HFFc6 (cell line): ENCODE measurements at places on chromosomes 13 and 19.

DNA sequence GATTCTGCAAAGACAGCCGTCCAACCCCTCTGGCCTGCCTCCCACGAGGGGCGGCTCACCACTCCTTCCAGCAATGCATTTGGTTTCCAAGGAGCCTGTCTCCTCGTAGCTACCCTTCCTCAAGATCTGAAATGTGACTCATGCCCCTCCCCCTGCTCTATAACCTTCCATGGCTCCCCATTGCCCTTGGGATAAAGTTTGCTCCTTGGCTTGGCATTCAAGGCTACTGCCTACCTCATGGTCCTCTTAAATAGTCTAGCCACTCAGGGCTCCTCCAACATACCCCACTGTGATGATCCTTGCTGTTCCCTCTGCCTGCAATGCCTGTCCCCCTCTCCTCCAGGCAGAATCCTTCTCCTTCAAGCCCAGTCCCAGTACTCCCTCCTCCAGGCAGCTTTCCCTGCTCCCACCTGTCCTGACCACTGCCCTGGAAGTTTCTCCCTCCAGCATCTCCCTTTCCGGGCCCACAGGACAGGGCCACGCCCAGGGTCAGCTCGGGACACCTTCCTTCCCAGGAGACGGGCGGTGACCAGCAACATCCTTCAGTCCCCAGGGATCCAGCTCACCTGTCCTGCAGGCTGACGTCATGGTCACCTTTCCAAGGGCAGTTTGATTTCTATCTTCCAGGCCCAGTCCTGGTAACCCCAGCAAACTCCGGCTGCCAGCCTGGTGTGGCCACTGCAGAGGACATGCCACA lies 19.2 kb upstream of the SEMA6B start:
- DNase-seq = no peak

DNA sequence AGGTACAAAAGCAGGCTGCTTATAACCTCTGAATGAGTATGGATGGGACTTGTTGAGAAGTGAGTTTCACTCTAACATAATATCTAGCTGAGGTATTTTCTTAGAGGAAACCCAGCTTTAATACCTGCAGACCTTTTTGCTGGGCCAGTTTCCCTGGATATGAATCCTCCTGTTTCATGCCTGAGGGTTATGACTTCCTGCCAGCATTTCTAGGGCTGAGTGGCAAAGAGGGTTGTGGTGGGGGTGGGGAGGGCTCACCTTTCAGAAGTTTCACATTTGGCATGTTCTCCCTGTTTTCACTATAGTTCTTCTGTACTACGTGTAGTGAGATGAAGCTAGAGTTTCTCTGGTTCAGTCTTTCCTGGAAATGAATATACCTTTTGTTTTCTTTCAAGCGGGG lies 73.7 kb downstream of the LACC1 start:
- no peak for DNase-seq

DNA sequence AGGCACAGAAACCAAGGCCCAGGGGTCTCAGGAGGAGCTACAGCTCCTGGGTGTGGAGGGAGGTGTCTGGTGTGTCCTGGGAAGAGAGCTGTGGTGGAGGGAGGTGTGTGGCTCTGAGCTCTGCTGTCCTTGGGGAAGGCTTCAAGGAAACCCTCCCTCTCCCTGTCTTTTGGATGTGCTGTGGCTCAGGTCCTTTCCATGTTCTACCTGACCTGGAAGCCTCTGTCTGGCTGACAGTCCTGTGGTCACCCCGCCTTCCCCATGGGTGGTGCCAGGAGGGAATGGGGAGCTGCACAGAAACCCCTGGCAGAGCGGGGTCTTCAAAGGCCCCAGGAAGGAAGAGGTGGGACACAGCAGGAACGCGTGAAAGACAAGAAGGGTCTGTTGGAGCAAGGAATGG lies 617 bp upstream of the CEACAM7 start:
- DNase-seq = no peak

DNA sequence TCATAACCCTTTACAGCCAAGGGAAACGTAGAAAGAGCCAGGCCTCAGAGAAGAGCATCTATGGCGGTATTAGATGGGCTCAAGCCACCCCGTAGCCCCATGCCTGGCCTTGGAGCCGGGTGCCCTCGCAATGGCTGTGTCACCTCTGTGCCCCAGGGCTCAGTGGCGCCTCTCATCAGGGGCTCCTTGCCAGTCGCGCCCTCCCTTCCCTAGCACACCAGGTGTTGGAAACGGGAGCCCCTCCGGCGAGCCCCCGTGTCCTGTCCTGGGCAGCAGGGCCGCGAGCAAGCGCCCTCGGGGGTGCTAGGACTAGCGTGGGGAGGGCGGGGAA lies 453 bp downstream of the ZNF256 start:
- no peak for DNase-seq

DNA sequence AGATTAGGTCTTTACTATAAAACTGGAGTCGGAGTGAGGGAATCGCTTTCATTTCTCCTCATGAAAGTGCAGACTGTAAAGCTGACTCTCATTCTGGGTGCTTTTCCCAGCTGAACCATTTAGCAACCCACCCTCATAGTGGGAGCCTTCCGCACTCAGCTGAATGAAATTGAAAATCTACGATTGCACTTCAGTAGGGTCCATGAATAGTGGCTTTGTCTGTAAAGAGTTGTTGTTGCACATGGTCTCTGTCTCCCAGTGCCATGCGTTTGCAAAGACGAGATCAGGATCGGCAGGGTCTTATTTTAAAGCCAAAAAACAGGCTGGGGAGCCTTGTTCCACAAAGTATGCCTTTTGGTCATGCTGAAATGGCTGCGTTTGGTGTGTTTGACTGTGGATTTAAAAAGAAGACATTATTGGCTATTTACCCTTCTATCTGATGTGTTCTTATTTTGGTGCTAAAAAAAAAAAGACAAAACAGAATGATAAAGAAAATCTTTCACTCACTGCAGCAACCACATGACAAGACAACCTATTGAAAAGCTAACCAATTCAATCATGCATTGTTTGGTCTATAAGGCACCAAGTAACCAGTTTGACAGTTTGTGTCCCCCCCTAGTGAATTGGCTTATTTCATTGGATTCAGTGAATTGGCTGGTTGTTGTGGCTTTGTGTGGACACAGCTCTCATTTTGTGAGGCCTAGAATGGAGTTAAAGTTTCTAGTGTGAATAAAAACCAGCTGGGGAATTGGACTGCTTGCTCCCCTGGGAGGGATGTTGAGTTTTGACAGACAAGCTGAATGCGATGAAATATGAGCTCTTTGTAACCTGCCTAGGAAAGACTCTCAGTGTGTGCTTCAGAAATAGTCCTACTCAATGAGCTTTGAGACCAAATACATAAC lies 65.6 kb downstream of the ARHGAP35 start:
- no peak for DNase-seq

- peak; percentile 43 for DNase-seq
These were observed 24.2 kb downstream of the C19orf12 start for GRCh38 chr19:29690842-29691241.

GRCh38 chr19:43422000-43422688 lies 7.5 kb downstream of the TEX101 start:
- no peak for DNase-seq

GRCh38 chr13:73421310-73421912 lies 362.6 kb downstream of the KLF5 start:
- peak; percentile 22 for DNase-seq

GRCh38 chr13:30702006-30702405 lies 33.3 kb upstream of the ALOX5AP start:
- DNase-seq = no peak

- DNase-seq = no peak
These were observed 7.9 kb downstream of the TLE5 start for GRCh38 chr19:3054265-3054971.

DNA sequence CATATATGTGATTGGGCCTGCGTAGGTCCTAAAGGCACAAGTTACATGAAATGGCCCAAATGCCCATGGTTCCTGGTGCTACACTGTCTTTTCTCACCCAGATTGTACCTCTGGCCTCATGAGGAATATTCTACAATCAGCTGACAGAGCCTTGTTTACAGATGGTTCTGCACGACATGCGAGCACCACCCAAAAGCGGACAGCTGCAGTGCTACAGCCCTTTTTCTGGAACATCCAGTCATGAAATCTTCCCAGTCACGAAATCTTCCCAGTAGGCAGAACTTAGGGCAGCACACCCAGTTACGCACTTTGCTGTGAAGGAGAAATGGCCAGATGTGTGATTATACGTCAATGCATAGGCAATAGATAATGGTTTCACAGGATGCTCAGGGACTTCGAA lies 7.7 kb upstream of the ELF1 start:
- no peak for DNase-seq

- no peak for DNase-seq
These were observed 10.7 kb upstream of the CACNG6 start for GRCh38 chr19:53980539-53981375.

DNA sequence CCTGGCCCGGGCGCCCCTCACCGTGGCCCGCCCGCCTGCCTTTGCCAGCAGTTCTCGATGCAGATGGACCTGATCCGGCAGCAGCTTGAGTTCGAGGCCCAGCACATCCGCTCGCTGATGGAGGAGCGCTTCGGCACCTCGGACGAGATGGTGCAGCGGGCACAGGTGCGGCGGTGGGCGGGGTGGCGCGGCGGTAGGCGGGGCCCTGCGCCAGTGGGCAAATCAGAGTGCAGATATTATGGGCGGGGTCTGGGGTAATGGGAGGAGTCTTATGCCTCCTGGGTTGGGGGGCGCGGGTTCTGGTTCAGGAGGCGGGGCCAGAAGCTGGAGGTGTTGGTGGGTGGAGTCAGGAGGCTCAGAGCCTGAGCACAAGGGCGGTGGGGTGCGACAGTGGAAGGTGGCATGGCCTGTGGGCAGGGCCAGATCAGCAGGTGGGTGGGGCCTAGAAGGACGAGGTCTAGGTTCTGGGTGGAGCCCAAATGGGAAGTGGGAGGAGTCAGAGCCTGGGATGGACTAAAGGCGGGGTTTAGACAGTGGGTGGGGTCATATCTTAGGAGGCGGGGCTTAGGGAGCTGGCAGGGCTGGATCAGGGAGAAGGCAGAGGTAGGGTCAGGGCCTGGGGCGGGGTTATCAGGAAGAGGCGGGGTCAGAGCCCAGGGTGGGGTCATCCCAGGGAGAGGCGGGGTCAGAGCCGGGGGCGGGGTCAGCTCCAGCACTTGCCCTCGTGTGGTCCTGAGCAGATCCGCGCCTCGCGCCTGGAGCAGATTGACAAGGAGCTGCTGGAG lies 5.6 kb downstream of the APC2 start:
- peak; percentile 37 for DNase-seq

DNA sequence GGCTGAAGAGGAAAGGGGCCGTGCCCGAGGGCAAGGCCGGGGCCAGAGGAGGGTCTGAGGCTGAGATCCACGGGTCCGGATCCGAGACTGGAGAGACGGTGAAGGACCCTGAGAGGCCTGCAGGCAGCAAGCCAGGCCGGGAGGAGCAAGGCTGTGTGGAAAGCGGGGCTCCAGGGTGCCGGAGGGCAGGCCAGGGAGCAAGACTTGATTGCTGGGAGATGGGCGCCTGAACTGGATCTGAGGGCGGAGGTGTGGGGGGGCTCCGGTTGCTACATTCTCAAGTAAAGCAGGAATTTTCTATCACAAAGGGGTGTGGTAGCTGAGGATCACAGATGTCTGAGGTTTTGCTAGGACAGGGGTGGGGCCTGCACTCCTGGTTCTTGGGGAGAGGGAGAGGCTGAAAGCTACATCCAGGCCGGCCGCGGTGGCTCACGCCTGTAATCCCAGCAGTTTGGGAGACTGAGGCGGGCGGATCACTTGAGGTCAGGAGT lies 3.8 kb downstream of the MAMSTR start:
- no peak for DNase-seq

DNA sequence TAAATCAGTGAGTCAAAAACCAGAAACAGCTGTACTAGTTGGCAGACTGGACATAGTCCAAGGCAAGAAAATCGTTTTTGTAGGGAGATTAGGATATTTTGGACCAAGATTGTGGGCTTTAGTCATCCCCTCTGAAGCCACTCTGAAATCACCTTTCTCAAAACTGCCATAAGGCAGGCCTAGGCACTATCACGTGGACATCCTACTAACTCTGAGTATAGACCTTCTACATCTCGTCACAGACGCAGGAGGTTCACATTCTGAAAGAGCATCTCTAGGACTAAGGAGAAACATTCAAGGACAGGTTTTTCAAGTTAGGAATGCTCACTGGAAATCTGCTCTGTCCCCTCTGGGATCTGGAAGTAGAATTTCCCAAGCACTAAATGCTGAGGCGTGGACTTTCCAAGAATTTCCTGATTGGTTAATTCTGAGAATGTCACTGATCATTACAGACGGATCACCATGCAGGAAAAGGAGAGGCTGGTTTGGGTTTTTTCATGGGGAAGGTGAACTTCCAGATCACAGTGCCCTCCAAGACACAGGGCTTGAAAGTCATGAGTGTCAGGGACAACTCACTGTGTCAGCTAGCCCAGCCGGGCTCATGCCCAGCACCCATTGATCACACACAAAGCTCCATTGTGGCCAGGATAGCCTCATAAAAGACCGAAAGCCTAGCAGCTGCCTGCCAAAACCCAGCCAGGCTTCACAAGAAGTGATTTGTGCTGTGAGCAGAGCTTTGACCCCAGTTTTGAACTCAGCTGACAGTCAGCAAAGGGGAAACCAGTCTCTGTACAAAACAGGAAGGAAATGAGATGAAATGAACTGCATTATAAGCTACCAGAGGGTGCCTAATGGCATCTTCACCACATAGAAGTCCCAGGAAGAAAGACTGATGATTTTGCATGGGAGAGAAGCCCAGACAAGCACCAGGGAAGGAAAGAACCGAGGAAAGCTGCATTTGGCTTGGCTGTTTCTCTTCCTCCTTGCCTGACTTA lies 2.7 kb upstream of the RUBCNL start:
- no peak for DNase-seq

DNA sequence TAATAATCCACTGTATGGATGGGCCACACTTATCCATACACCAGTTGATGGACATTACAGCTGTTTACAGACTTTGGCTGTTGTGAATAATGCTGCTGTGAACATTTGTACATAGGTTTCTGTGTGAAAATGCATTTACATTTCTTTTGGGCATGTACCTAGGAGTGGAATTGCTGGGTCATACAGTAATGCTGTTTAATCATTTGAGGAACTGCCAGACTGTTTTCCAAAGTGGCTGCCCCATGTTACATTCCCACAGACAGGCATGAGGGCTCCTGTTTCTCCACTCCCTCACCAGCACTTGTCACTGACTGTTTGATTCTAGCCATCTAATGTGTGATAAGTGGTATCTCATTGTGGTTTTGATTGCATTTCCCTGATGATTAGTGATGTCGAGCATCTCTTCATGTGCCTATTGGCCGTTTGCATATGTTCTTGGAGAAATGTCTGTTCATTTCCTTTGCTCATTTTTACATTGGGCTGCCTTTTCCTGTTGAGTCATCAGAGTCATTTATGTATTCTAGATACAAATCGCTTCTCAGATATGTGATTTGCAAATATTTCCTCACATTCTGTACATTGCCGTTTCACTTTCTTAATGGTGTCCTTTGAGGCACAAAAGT lies 12.8 kb downstream of the TMEM255B start:
- DNase-seq = peak; percentile 54

DNA sequence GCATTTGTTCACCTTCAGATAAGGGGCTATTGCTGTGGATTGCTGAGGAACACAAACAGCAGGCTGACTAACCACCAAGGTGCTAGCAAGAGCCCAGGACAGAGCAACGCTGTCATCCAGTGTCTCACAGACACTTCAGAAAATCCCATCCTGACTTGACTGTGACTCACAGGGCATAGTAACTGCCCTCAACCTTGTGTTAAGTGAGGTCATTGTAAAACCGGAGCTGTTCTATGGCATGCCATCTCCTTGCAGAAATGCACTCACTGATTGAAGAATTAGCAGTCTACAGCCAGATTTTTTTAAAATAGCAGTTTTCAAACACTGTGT lies 51.1 kb downstream of the TNFRSF19 start:
- DNase-seq = peak; percentile 89

GRCh38 chr13:91045351-91046034 lies 302.0 kb upstream of the MIR17HG start:
- DNase-seq = no peak

- DNase-seq = no peak
These were observed 1394.3 kb upstream of the SLC10A2 start for GRCh38 chr13:104460554-104460953.
